ENCODE measurements at places on chromosomes 3 and 15.

- no peak for DNase-seq
Observed at GRCh38 chr3:157918402-157918801, 187.8 kb downstream of the SHOX2 start.

GRCh38 chr15:98311566-98312188 lies 336.7 kb upstream of the IGF1R start:
- DNase-seq, result peak; percentile 50

DNA sequence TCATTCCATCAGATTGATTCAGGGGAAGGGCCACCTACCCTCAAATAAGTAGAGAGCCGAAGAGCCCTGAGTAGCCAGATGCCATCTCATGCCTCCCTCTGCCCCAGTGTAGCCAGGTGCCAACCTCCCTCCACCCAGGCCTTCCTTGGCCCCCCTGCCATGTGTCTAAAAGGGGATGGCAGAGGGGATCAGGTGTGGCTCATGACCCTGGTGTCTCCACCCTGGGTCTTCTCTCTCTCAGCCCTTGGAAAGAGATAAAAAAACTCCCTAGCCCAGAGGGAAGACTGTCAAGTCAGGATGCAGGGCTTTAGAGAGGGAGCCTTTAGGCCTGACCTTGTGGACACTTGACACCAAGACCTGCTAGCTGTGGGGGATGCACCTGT lies 5.2 kb downstream of the GRM2 start:
- no peak for DNase-seq

DNA sequence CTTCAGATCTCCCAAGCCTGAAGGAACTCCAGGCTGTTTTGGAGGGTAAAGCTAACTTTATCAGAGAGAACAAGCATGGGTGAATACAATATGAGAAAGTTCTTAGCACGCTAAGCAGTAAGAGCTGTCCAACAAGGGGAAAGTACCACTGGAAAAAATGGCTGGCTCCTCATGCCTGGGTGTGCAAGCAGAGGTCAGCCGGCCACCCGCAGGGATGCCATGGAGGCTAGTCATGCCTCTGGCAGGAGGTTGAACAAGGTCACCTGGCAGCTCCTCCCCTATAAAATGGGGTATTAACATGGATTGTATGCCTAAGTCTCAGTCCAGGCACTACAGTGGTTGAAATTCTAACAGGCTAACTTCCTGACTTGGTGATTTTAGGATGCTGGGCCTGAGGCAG lies 75.4 kb upstream of the SLC6A1 start:
- no peak for DNase-seq

DNA sequence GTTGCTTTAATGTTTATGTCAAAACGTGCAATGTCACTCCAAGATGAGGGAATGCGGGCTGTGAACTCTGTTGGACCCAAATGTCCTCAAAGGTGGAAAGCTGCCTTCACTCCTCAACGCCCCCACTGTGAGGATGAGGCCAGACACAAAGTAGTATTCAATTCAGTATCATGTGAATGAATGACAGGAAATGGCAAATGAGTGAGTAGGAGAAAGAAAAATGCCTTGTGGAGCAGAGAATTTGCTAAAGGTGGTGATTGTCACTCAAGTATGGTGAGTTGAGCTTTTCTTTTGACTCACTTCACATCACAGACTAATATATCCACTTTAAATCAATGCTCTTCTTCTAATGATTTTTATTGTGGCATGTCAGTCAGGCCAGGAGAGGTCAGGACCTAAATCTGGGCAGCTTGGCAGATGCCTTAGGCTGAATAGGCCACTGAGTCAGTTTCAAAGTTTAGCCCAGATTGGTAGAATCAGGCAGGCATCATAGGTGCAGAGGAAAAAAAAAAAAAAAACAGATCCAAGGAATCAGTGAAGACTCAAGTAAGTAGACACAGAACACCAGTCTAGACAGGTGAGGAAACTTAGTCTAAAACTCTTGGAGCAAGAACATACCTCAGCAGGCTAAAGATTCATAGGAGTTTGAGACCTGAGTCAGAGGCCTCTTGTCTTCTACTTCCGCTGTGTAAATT lies 71.0 kb upstream of the ZBED2 start:
- DNase-seq, result no peak

DNA sequence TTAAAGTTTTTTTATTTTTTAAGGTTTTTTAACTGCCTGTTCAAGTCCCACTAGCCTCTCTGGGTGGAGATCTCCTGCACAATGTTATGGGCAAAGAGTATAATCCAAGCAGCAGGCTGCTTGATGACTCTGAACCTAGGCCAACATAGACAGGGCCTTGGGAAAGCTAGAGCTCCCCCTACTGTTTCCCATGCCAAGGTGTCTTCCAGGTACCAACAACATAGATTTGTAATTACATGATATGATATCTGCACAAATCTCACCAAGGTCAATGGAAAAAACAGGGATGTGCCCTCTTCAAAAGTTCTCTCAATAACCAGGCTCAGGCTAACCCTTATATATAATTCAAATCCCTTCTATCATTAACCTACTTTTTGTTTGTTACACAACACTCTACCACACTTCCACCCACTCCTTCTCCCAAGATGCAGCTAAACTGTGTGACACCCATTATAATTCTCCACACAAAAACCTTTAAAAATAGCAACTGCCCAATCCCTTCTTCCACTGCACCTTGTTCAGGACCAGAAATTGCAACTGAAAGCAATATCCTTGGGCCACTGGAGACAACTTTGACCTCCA lies 43.8 kb downstream of the RBM15B start:
- peak; percentile 7 for DNase-seq

- no peak for DNase-seq
Observed at GRCh38 chr3:144839991-144840390, 868.4 kb downstream of the DIPK2A start.

DNA sequence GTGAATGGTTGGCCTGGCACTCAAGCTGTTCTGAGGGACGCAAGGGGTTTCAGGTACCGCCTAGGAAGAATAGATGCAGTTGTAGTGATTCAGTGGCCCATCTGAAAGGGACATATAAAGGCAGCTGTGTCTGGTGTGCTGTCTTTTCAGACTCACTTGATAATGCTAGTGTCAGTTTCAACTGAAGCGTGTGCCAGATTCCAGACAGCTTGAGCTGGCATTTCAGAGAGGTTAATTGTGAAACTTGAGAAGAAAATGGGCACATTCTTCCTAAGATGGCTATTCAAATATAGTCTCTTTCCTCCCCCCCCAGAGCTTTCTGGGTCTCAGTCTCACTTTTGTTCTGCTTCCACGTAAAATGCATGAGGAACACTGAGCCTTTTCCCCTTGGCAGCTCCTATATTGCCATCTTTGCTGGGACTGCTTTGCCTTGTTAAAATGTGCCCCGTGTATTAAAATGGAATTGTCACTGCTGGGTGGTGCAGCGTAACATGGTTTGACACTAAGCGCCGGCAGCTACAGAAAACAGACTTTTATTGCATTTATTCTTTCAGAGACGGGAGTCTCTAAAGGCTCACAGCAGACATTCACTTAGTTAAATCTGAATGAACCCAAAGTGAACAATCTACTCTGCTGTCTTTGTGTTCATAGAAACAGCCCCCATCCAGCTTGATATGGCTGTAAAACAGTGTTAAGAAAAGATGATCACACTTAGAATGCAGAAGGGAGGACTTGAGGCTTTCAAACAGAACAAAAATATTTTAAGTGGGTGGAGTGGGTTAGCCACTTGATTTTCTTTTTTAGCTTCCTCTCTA lies 478.7 kb downstream of the RBMS3 start:
- DNase-seq, result no peak

DNA sequence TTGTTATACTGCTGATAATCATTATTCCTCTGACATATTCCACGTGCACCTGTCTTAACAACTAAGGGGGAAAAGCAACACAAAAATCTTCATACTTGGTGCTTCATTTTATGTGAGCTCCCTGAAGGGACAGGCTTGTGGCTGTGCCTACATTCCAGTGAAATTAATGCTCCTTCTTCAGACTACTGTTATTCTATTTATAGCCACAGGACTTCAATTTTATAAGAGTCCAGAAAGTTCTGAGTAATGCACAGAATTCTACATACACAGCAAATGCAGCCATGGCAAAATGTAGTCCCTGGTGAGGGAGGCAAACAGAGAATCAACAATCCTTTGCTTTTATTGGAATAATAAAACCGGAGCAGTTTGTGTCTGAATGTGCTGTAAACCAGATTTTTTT lies 417.1 kb downstream of the RBMS3 start:
- no peak for DNase-seq

DNA sequence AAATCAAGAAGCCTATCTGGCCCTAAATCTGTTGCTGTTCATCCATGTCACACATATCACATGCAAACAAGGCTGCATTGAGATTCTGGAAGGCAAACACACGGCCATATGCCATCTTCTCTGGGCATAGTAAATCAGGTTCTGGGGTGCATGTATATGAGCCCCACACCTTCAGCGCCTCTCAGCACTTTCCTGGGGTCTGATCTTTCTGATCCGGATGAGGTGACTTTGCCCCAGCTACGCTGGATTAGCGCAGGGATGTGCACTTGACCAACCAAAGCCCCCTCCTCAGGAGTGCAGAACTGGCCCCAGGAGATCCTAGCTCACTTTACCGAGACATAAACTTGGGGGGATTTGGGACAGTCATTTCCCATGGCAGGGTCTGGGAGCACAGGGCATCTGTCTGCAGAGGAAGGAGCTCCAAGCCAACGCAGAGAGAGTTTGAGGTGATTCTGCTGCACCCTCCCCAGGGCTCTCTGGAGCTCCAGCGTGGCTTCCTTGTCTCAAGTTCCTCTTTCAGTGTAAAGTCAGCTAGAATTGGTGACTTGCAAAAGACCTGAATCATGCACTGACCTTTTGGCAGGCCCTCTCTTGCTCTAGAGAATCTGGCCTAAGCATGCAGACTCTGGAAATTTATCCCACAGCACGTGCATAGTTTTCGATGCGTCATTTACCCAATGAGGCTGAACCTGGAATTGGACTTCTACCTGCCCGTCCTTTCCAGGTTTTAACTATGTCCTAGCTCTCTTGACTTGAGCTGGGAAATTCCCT lies 63.5 kb upstream of the KLF13 start:
- no peak for DNase-seq

GRCh38 chr3:139118835-139119234 lies 74.1 kb upstream of the PRR23C start:
- no peak for DNase-seq

- DNase-seq, result no peak
Observed at GRCh38 chr3:58005669-58006068, 2.6 kb upstream of the FLNB start.

GRCh38 chr3:55765906-55766701 lies 279.0 kb upstream of the WNT5A start:
- DNase-seq, result no peak

DNA sequence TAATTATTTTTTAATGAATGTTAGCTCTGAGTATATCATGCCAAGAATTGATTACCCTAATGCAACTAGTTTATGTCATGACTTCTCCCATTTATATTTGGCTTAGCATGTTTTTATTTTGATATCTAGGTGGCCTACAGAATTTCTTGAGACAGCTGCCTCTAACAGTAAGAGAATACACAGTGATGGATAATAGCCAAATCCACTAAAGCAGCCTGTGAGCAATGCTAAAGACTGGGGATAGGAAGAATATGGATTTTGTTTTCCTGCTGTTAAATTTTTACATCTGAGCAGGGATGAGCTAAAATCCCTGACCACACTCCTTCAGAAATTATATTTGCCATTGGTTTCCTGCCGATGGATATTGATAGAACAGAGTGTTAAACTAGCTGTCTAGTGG lies 149.3 kb upstream of the TGFBR2 start:
- no peak for DNase-seq

- no peak for DNase-seq
Observed at GRCh38 chr3:42745776-42746454, 27.1 kb downstream of the CCDC13 start.

DNA sequence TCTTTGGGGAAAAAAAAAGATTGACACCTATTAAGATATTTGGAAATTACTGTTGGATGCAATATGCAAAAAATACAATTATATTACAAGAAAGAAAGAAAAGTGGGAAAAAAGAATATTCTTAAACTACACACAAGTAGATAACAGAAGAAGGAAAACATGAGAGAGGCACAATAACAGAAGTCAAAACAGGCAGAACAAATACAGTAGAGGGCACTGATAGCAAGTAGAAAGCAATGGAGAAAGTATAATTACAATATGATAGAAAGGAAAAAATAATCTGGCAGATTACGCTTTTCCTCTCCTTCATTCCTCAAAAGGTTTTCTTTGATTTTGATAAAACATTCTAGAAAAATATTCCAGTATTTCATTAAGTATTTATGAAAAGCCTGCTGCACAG lies 72.1 kb downstream of the ADAM10 start:
- DNase-seq, result no peak

- DNase-seq, result no peak
Observed at GRCh38 chr3:153313302-153313965, 151.4 kb downstream of the RAP2B start.

DNA sequence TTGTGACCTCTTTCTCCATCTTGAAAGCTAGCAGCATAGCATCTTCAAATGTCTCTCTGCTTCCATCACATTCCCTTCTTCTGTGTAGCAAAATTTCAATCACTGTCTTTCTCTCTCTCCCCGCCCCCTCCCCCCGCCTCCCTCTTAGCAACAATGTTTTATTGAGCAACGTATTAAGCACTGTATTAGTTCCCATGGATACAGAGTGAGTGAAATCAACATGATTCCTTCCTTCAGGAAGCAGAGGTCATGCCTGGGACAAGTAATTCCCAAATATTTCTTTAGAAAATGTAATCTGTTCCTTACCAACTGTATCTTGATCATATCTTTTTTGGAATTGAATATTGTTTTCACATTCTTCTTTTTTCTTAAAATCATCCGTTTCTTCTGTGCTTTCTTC lies 373.7 kb upstream of the NECTIN3 start:
- no peak for DNase-seq

GRCh38 chr3:144963810-144964209 lies 992.2 kb downstream of the DIPK2A start:
- DNase-seq, result no peak

DNA sequence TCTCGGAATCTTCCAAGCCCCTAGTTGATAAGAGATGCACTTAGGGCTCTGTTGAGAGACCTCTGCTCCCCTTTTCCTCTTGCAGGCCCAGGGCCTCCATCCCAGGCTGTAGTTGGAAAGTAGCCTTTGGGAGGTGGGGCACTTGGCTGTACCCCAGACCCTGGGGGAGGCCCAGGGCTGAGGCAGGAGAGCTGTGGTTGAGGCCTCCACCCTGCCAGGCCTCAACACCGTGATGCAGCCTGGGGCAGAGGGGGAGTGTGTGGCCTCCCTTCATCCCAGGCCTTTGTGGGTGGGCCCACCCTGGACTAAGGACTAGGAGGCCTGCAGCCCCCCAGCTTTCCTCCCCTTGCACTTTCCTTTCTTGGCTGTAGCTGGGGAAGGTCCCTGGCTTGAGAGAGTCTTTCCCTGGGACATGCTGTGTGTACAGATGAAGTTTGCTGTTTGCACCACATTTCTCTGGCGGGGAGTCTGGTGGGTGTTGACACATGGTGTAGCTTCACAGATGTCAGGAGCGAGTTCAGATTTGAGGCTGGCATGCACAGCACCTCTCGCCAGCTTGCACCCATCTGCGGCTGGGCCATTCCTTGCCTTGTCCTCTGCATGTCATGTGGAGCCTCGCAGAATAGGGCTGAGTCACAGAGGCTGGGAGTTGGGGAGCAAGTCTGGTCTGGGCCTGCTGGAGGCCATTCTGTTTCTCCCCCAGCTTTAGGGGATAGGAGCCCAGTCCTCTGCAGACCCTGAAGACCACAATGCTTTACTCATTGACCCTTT lies 13.7 kb downstream of the PLEKHO2 start:
- DNase-seq, result no peak

- DNase-seq, result no peak
Observed at GRCh38 chr15:68589053-68589452, 10.3 kb downstream of the CORO2B start.

All from smooth muscle cell of the brain vasculature (primary cell).